ENCODE measurements at places on chromosomes 5 and 9.

GRCh38 chr9:124267271-124267807 is 9.6 kb downstream of the NEK6 start:
- DNase-seq = no peak

- DNase-seq = no peak
These were observed 1.5 kb downstream of the TNFAIP8 start for GRCh38 chr5:119357270-119357669.

- peak; percentile 65 for DNase-seq
These were observed 120.3 kb upstream of the SPATA31C2 start for GRCh38 chr9:88258601-88259000.

DNA sequence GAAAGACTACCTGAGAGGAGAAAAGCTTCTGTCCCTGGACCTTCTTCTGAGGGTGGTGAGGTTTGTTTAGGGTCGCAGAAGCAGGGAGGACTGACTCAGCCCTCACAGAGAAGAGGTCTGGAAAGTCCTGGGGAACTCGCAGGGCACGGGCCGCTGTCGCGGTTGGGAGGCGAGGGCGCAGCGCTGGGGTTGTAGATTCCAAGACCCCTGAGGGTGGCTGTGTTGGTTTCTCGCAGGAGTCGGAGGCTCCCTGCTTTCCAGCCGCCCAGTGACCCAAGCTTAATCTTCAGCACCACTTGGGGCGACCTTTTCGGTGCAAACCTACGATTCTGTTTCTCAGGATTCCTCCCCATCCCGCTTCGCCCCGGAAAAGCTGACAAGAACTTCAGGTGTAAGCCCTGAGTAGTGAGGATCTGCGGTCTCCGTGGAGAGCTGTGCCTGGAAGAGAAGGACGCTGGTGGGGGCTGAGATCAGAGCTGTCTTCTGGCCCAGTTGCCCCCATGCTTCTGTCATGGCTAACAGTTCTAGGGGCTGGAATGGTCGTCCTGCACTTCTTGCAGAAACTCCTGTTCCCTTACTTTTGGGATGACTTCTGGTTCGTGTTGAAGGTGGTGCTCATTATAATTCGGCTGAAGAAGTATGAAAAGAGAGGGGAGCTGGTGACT is 482 bp downstream of the SLC27A6 start:
- no peak for DNase-seq

DNA sequence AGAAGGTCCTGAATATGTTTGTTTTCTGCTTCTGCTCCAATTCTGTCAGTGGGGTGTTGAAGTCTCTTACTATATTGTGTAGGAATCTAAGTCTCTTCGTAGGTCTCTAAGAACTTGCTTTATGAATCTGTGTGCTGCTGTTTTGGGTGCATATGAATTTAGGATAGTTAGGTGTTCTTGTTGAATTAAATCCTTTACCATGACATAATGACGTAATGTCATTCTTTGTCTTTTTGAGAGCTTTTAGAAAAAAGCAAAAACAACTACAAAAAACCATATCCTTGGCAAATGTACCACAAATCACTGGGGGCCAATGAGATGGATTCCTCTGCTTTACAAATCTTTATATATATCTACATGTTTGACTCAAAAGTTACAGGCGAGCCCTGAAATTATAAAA is 576.1 kb downstream of the CDH18 start:
- DNase-seq = no peak

GRCh38 chr9:20663133-20663532 is 20.9 kb upstream of the FOCAD start:
- DNase-seq = no peak

- DNase-seq = peak; percentile 97
These were observed 29.8 kb upstream of the GGTA1 start for GRCh38 chr9:121529237-121529987.

DNA sequence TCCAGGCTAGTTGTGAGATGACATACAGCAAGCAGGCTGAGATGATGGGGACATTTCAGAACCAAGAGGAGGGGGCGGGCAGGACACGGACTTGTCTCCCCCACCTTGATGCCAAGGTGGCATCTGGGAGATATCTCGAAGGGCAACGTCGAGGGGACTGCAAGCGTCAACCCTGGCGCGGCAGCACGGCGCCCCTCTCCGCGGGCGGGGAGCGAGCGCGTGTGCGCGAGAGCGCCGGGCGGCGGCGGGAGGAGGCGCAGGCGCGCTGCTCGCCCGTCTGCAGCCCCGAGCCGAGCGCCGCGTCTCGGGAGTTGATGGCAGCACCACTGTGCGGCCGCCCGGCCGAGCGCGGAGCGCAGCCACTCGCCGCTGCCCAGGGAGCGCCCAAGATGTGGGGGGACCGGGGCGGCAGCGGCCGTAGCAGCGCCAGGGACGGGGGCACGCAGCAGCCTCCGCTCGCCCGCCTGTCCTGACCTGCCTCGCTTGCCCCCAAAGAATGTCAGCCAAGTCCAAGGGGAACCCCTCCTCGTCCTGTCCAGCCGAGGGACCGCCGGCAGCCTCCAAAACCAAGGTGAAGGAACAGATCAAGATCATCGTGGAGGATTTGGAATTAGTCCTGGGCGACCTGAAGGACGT is at the start of gene PRR16:
Gene PRR16, plus strand, starts transcription at position 310 of the 636 bp plus-strand sequence.
- DNase-seq = peak; percentile 61

DNA sequence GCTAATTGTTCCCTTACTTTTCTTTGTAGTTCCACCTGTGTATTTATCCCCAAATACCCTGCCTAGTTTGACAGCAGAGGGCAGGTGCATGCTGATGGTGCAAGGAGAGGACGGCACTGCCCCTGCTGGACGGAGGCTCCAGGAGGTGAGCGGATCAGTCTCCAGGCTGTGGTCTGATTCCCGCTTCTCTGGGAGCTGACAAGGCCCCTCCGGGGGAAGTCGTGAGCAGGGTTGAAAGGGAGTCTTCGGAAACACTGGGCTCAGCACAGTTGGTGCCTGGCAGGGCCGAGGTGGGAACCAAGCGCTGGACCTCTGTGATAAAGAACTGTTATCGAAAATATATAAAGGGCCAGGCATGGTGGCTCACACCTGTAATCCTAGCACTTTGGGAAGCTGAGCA is 52.9 kb downstream of the RASGEF1C start:
- no peak for DNase-seq
